ENCODE measurements at places on chromosomes 5 and 9. TPM values are rescaled to one million over a fixed set of nuclear protein-coding genes. Genes with fewer than 3 reads are reported as not detected.

TMEFF1 gene
- 0.95 TPM for total RNA-seq

FTMT gene
- not detected for total RNA-seq

RANBP3L gene
- total RNA-seq, result 1.6 TPM

BTNL3 gene
- 0.36 TPM for total RNA-seq

C9orf50 gene
- total RNA-seq, result 1.1 TPM

HAPLN1 gene
- total RNA-seq, result not detected

DAPK1 gene
- 103 TPM for total RNA-seq

TAF1L gene
- total RNA-seq, result not detected

DNA sequence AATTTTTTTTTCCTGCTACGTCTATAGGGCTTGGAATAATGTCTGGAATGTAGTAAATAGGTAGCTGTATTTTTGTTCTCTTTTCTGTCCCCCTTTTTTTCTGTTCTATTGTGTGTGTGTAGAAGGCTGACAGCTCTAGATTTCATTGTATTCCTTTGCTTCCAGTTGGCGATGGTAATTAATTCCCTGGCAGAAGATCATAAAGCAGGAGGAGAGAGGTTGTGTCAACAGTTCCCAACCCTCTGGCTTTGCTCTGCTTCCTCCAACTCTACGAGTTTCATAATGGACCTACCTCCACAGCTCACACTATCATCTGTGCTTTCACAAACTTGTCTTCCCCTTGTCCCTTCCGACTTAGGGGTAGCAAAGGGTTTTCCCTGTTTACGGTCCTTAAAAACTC is 117.9 kb upstream of the CDH18 start:
- H3K36me3 ChIP-seq, result no peaks in the 10 kb centered on the region
- H3K27me3 ChIP-seq, result no peaks in the 10 kb centered on the region
- no peak for DNase-seq
- no peaks in the 10 kb centered on the region for H3K4me1 ChIP-seq

DNA sequence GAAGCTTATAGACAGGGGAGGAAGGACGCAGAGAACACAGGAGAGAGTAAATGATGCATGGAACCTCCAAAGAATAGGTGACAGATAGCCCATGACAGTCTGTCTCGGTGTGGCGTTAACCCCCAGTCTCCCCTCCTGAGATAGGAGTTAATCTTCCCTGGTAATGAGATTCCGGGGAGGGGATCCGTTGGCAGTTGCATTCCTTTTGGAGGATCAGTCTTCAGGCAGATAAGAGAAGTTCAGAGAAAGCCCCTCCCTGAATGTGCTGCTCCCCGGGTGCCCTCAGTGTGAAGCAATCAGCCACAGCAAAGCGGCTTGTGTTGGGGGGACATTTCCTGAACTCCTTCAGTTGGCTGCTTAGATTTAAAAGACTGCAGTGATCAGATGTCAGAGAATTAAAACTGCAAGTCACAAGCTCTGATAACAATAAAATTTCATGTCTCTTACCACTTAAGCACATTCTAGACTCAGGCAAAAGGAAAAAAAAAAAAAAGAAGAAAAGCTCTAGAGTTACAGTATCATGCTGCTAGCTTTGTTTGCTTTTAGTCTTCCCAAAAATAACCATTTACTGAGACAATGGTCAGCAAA is 121.1 kb downstream of the EGFLAM start:
- no peak for DNase-seq
- no peak overlapping the region for H3K4me3 ChIP-seq
- no peaks in the 10 kb centered on the region for H3K36me3 ChIP-seq

DNA sequence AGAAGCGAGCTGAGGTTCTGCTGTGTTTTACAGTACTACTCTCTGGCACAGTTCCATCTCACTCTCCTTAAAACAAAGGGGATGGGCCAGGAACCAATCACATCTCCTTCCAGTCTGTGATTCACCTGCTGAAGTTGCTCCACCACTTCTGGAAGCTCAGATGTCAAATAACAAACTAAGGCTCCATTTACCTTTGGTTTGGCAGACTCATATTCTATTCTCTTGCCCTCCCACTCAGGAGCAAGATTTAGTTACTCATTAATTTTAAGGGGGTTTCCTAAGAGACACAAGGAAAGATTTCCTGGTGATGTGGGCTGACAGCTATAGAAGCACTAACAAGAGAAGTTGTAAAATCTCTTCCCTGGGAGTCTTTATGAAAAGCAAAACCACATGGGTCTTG is 37.8 kb upstream of the KIF2A start:
- no peaks in the 10 kb centered on the region for H3K27me3 ChIP-seq
- no peak overlapping the region for H3K4me3 ChIP-seq
- no peaks in the 10 kb centered on the region for H3K36me3 ChIP-seq
- H3K27ac ChIP-seq, result no peak overlapping the region

- no peaks in the 10 kb centered on the region for H3K36me3 ChIP-seq
These were observed 196.5 kb upstream of the CDH9 start for GRCh38 chr5:27234916-27235315.

GRCh38 chr9:90741036-90741435 is 60.6 kb upstream of the SYK start:
- no peaks in the 10 kb centered on the region for H3K36me3 ChIP-seq
- H3K4me1 ChIP-seq, result no peaks in the 10 kb centered on the region
- no peak for DNase-seq
- no peaks in the 10 kb centered on the region for H3K27me3 ChIP-seq

DNA sequence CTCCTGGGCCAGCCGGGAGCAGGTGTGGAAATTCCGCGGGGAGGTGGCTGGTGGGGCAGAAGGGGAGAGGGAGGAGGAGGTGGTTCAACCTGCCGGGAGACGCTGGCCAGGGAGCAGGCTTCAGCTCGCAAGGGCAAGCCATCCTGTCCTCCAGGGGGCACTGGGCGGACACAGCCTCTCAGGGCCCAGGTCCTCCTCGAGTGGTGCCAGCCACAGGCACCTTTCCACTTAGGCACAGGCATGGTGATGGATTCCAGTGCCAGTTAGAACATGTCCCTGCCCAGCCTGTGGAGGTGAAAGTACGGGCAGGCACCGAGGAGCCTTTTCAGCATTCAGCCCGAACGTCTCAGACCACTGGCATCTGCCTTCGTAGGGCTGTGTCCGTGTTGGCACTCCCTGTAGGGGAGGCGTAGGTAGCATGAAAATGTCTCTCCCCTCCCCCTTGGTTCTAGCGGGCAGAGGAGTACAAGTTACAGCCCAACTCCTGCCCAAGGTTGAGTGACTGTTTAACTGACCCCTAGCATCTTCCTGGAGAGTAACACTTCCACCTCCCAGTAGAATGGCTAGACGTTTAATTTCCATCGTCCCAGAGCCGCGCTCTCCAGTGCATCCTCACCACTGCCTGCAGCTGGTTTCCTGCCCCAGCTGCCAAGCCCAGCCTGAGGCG is 48.9 kb downstream of the DAB2IP start:
- no peaks in the 10 kb centered on the region for H3K27me3 ChIP-seq
- peak overlapping the region; percentile 58 for H3K4me3 ChIP-seq
- peaks cover 22% of the 10 kb centered on the region for H3K4me1 ChIP-seq
- DNase-seq, result peak; percentile 76

DNA sequence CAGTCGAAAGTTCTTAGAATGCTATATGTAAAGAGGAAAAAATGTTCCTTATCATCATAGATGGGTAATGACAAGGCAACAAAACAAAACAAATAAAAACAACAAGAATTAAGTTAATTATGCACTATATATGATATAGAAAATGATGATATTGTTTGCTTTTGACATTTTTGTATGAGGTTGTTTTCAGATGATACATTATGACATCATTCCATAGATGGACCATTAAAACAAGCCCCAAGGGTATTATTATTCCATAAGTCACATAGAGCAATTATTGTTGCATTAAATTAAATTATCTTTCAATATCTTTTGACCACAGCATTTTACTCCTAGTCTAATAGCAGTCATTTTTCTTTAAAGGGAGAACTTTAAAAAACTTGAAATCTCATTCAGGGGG is 56.5 kb upstream of the RICTOR start:
- no peak for DNase-seq
- no peaks in the 10 kb centered on the region for H3K27me3 ChIP-seq

DNA sequence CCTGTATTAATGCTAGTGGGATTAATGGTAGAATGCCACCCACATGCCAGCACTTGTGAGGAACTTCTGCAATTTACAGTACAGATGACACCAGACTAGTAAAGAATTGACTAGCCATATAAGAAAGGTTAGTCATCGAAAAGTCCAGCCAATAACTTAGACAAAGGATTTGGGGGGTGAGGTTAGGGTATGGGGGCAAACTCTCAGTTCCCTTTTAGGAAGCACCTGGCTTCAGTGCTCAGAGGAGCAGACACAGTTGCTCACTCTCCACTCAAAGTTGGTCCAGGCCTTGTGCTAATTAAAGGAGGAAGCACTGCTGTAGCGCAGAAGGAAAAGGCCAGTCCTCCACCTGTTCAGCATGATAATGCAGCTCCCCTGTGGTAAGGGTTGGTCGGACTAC is 25.2 kb downstream of the TGFBR1 start:
- no peaks in the 10 kb centered on the region for H3K36me3 ChIP-seq
- no peak overlapping the region for H3K27ac ChIP-seq
- no peaks in the 10 kb centered on the region for H3K27me3 ChIP-seq
- H3K4me3 ChIP-seq, result no peak overlapping the region
- DNase-seq, result no peak

DNA sequence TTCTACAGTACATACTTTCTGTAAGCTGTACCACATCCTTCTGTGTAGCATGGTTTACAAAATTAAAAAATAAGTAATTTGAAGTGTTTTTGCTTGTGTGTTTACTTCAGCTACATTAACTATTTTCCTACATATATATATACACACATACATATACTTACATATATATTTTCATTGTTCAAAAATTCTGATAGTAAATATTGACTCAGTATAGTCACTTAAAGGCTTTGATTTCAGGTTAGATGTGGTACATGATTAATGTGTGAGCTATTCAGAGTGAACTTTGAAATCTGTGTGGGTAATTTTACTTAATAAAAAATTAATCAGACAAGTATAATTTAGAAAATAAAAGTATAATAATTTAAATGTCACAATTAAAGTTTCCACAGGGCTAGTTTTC is 306.7 kb upstream of the CDH18 start:
- H3K4me3 ChIP-seq, result no peak overlapping the region
- no peak for DNase-seq
- H3K36me3 ChIP-seq, result no peaks in the 10 kb centered on the region
- H3K4me1 ChIP-seq, result no peaks in the 10 kb centered on the region

GRCh38 chr9:92474587-92474986 is 7.7 kb downstream of the ASPN start:
- no peaks in the 10 kb centered on the region for H3K27me3 ChIP-seq
- H3K4me3 ChIP-seq, result no peak overlapping the region
- DNase-seq, result no peak
- H3K36me3 ChIP-seq, result no peaks in the 10 kb centered on the region

GRCh38 chr5:146107901-146108300 is 2.5 kb upstream of the PLAC8L1 start:
- H3K4me1 ChIP-seq, result no peaks in the 10 kb centered on the region
- H3K36me3 ChIP-seq, result no peaks in the 10 kb centered on the region
- no peak for DNase-seq
- H3K27me3 ChIP-seq, result no peaks in the 10 kb centered on the region
- H3K4me3 ChIP-seq, result no peak overlapping the region

DNA sequence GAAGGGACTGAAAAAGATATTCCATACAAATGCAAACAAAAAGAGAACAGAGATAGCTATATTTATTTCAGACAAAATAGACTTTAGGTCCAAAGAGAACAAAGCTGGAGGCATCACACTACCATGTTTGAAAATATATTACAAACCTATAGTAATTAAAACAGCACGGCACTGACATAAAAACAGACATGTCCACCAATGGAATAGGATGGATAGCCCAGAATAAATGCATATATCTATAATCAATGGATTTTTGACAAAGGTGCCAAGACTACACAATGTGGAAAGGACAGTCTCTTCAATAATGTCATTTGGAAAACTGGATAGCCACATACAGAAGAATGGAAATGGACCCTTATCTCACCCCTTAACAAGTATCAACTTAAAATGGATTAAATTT is 10.2 kb downstream of the PRKAA1 start:
- H3K4me1 ChIP-seq, result peaks cover 3% of the 10 kb centered on the region
- no peaks in the 10 kb centered on the region for H3K36me3 ChIP-seq
- no peak for DNase-seq

GRCh38 chr5:147887026-147887627 is 8.6 kb downstream of the SCGB3A2 start:
- no peaks in the 10 kb centered on the region for H3K27me3 ChIP-seq
- H3K4me3 ChIP-seq, result no peak overlapping the region
- no peak overlapping the region for H3K27ac ChIP-seq
- H3K4me1 ChIP-seq, result no peaks in the 10 kb centered on the region
- DNase-seq, result no peak

GRCh38 chr9:13049223-13049622 is 230.3 kb downstream of the MPDZ start:
- H3K4me1 ChIP-seq, result no peaks in the 10 kb centered on the region
- no peaks in the 10 kb centered on the region for H3K36me3 ChIP-seq
- no peak for DNase-seq
- no peak overlapping the region for H3K4me3 ChIP-seq
- H3K27me3 ChIP-seq, result no peaks in the 10 kb centered on the region

DNA sequence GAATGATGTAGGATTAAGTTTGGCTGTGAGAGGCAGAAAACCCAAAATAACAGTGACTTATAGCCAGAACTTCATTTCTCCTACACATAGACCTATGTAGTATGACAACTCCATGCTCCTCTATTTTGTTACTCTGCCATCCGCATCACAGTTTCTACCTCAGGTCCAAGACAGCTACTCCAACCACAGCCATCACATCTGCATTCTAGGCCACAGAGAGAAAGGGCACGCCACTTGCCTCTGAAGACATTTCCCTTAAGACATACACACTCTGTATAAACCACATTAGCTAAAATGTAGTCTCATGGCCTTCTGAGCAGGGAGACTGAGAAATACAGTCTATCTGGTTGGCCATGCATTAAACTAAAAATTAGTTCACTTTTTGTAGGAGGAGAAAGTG is 10.0 kb downstream of the SPINK4 start:
- no peak overlapping the region for H3K27ac ChIP-seq
- DNase-seq, result no peak
- H3K36me3 ChIP-seq, result no peaks in the 10 kb centered on the region
- no peaks in the 10 kb centered on the region for H3K4me1 ChIP-seq
- no peak overlapping the region for H3K4me3 ChIP-seq
- no peaks in the 10 kb centered on the region for H3K27me3 ChIP-seq

GRCh38 chr9:23258569-23258968 is 567.5 kb downstream of the ELAVL2 start:
- no peaks in the 10 kb centered on the region for H3K27me3 ChIP-seq
- DNase-seq, result no peak
- no peaks in the 10 kb centered on the region for H3K4me1 ChIP-seq
- H3K36me3 ChIP-seq, result no peaks in the 10 kb centered on the region
- no peak overlapping the region for H3K27ac ChIP-seq

GRCh38 chr5:171484460-171484899 is 65.0 kb downstream of the FGF18 start:
- no peak for DNase-seq
- H3K4me1 ChIP-seq, result no peaks in the 10 kb centered on the region
- H3K36me3 ChIP-seq, result no peaks in the 10 kb centered on the region

GRCh38 chr5:142978726-142979125 is 208.5 kb downstream of the ARHGAP26 start:
- H3K4me3 ChIP-seq, result no peak overlapping the region
- no peak overlapping the region for H3K27ac ChIP-seq
- H3K36me3 ChIP-seq, result no peaks in the 10 kb centered on the region
- H3K27me3 ChIP-seq, result no peaks in the 10 kb centered on the region
